Smooth muscle cell of the umbilical artery (primary cell): ENCODE measurements at places on chromosomes 13 and 19. TPM values are rescaled to one million over a fixed set of nuclear protein-coding genes. Genes with fewer than 3 reads are reported as not detected.

ZNF628 gene
- total RNA-seq, result 1.5 and 3.0 TPM in 2 replicates

KLK6 gene
- not detected in 2 replicates for total RNA-seq

OR7G3 gene
- not detected in 2 replicates for total RNA-seq

DLL3 gene
- total RNA-seq, result under 0.01 and 0.32 TPM in 2 replicates

ZSCAN4 gene
- 0.37 TPM in 1 of 2 replicates, not detected in the other for total RNA-seq
